NCI-H1092 treated with DMSO at 0.1 percent for 48 hours (cell line): ENCODE measurements at places on chromosomes 1 and 21.

DNA sequence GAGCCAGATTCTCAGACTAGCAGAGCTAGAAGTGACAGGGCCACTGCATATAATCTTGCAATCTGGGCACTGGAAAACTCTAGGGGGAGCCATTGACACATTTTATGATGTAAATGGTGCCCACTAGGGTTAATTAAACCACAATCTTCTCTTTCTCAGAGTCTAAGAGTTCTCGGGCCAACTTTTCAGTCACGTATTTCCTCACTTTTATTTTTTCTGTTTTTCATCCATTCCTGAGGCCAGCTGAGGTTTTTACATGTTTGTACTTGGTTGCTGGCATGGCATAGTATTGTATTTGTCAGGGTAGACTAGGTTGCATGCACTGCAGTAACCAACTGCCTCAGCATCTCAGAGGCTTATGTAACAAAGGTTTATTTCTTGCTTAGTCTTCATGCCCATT lies 138.2 kb downstream of the ZNF326 start:
- peak; percentile 50 for DNase-seq

DNA sequence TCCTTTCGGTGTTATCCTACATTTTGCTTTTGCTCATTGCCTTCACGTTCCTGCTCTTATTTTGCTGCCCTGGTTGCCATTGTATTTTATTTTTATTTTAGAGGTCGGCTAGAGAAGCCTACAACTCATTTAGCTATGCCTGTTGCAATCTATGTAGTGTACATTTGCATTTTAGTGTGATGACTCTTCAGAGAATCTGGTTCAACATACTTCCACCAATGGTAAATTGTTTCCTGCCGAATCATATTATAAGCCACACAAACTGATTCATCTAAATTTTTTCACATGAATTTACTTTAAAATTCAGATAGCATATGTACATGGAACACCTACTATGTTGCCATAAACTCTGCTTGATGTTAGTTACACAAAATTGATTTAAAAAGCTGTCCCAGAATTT lies 1596.9 kb downstream of the PLA2G4A start:
- no peak for DNase-seq

DNA sequence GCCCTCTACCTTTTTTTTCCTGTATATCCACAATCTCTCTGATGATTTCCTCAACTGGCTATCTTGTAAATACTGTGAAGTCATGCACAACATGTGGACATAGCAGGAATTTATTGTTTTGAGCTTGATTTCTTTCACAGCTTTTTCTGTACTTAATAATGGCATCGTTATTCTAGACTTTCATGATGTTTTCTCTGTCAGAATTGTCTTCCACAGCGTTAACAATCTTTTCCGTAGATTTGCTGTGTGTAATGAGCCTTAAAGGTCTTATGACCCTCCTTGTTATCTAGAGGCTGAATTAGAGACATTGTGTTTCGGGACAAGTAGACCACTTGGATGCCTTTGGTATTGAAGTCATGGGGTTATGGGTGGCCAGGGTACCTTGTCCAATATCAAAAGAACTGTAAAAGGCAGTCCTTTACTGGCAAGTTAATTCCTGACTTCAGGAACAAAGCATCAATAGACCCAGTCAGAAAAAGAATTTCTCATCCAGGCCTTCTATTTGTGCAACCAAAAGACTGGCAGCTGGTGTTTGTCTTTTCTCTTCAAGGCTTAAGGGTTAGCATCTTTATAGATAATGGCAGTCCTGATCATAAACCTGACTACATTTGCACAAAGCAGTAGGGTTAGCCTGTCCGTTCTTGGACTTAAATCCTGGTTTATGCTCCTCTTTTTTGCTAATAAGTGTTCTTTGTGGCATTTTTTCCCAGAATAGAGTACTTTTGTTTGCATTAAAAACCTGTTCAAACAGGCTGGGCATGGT lies 30.1 kb upstream of the CHAF1B start:
- DNase-seq = no peak

- DNase-seq = no peak
Measured at GRCh38 chr1:184759112-184759511, 4.5 kb upstream of the EDEM3 start.

- peak; percentile 20 for DNase-seq
Measured at GRCh38 chr1:103461161-103462105, 64.1 kb upstream of the RNPC3 start.

GRCh38 chr1:14693949-14694348 lies 95.5 kb downstream of the KAZN start:
- no peak for DNase-seq

DNA sequence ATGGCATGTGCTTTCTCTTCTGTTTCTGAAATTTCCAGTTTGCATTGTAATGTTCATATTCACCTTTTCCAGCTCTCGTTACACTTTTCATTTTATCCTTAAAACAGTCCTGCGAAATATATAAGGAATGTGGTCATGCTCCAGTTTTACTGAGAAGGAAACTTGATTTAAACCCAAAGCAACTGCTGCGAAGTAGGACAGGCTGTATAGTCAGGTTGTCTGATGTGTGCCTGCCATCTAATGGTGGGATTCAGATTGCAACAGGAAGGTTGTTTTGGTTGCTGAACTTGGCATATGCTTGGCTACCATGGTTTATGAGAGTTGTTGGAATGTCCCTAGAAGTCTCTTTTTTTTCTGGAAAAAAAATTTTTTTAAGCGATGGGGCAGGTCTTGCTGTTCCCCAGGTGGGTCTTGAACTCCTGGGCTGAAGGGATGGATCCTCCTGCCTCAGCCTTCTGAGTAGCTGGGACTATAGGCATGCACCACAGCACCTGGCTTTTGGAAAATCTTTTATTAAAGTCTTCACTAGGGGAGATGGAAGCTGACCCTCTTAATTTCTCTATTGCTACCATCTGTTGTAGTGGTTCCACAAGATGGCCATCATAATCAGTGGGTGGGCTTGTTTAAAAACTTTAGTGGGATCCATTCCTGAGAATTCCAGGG lies 86.9 kb downstream of the UCK2 start:
- peak; percentile 63 for DNase-seq

DNA sequence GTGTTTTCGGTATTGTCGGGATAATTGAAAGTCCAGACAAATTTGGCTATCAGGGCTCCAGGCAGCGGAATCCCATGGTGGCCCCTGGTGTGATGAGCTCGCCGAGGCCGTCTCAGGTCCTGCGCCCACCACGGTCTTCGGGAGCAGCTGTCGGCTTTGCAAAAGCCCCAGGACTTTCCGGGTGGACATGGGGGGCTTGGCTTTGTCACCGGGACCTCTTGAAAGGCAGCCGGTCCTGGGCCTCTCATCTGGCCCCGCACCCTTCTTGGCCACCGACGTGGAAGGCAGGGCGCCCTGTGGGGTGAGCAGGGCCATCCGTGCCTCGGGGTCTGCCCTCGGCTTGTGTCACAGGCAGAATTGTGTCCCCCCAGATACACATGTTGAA lies 87.1 kb upstream of the ACTRT2 start:
- no peak for DNase-seq

DNA sequence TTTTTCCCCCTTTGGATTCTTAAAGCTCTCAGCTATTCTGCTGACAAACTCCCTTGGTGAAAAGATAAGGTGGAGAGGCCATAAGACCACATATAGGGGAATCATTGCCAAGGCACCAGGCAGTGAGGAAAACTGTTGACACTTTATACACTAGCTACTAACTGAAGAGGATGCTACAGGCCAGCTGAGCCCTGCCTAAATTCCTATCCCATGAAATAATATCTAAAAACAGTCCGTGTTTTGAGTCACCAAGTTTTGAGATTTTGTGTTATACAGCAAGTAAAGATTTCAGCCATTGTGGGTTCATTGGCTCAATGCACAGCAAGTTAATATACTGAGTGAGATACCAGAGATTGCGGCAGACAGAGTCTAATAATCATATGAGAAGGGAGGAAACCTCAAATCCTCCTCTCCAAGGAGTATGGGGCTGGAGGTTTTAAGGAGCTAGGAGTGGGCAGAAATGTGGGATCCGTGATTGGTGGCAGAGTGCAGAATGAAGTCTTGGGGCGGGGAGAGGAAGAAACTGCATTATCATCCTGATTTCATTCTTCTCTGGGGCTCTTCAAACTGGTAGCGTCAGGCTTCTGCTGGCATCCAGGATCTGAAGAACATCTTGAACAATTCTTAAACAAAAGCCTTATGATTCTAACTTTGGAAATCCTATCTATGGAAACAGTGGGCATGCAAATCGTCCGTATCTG lies 9.2 kb downstream of the CLDN8 start:
- DNase-seq = no peak

DNA sequence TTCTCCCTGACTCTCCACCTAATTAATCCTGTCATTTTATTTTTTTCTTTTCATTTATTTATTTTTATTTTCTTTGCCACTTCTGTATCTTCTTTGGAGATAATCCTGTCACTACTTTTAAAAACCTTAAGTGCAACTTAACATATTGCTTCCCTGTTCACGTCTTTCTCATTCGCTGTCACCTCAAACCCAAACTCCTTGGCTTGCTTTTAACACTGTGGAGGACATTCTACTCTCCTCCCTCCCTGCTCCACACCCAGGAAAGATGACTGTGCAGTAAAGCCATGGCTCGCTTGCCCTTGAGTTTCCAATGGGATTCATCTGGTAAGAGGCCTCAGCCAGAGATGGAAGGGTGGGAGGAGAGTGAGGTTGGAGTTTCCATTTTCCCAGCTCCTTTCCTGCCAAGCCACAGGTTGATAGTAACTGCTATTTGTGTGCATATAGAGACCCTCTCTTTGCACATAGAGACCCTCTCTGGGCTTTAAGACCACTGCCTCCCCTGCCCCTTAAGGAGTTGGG lies 6.4 kb upstream of the BRWD1 start:
- DNase-seq = no peak

- no peak for DNase-seq
Measured at GRCh38 chr1:246213947-246214346, 293.1 kb downstream of the SMYD3 start.

DNA sequence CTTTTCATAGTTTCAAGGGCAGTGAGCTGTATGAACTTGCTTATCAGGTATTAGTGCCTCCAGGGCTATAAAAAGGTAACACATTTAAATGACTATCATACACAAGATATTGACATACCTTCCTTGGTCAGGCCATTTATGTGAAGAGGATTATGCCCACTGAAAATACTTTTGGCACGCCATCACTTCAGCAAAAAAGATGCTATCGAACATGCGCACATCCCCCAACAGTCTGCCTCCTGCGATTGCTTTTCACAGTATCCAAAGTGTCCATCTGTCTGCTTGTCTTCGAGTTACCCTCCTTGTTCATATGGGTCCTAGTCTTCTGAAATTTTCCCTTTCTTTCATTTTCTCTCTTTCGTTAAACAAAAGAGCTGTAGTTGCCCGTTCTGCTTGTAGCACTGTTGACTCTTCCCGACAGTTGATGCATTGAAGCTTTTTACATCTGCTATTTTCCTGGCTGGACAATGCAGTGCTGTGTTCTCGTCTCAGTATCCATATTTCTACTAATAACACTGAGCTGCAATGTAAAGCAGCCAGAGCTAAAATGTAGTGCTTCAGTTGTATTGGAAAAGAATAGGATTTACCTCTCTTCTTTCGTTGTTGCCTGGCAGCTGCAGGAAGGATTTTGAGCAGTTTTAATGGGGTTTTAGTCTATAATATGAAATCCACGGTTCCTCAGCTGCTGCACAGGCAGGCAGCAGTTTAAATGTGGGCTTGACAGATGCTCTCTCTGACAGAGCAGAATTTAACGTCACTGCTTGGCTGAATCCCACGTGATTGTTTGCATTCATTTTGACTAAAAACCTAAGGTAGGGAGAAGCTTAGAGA lies at the start of gene B3GALT2:
TSS of gene B3GALT2 (minus strand) at position 713 of the 831 bp plus-strand sequence. CDS start 5,051 bp downstream, outside the sequence.
- DNase-seq = peak; percentile 95

GRCh38 chr1:214330222-214330621 lies 49.3 kb downstream of the SMYD2 start:
- no peak for DNase-seq

DNA sequence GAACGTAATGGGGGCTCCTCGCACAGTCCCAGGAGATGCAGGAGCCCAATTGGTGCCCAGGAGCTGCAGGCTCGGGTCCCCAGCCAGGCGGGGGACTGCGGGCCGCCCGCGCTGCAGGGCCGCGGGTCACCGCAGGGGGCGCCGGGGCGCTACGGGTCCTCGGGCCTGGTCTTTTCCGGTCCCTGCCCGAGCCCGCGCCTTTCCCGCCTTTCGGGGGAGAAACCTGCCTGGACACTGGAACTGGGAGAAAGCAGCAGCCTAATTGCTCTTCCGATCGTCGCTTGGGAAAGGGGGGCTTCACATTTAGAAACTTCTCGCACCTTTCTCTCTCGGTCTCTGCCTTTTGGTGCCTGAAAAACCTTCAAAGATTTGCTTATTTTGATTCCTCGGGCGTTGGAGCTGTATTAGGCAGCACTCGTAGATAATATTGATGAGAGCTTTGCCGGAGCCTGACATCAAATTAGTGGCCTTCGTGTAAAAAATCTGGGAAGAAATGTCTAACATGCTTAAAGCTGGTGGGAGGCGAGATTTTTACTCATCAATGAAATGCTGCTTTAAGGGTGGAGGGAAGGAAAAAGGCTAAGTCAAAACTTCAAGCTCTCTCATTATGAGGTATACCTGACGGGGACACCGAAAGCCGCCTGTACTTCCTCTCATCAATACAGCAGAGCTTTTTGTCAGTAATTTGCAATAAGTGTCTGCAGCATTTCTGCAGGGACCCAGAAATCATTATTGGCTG lies 12.6 kb upstream of the BARHL2 start:
- no peak for DNase-seq

DNA sequence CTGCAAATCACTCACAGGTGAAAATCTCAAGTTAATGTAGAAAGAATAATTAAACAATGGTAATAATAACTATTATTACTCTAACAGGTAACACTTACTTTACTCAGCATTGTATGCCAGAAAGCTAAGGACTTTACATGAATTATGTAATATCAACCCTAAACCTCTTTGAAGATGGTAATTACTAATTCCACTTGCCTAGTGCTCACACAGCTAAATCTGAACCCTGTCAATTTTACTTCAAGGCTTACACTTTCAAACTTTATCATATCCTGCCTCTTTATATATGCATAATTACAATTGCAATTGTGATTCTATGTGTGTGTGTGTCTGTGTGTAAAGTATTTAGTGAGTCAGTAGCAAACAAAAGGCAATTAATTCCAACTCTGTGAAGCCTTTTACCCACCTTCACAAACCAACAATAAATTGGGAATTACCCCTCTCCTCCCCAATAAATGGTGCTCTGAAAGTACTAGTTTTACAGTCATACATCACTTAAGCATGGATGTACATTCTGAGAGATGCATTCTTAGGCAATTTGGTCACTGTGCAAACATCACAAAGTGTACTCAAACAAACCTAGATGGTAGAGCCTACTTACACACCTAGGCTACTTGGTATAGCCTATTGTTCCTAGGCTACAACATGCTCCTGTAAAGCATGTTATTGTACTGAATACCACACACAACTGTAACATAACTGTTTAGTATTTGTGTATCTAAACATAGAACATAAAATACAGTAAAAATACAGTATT lies 5.9 kb downstream of the ZNF644 start:
- no peak for DNase-seq

DNA sequence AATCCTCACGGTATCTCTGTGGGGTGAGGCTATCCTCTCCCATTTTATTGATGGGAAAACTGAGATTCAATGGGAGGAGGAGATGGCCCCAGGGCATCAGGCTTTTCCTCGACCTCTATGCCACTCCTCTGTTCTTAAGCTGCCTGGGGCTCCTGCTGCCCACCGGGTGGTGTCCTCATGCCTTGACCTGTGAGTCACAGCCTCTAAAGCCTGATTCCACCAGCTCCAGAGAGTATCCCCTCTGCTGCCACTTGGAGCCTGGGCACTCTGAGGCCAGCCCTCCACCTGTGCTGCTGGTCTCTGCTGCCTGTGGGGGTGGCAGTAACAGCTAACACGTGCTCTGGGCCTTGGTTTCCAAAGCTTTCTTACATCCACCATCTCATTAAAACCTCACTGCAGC lies 241.2 kb downstream of the TRABD2B start:
- DNase-seq = no peak

- no peak for DNase-seq
Measured at GRCh38 chr1:16980473-16981268, at the start of gene MFAP2. MFAP2 (minus strand) TSS chr1:16980620; CDS start chr1:16978273, 2,347 bp downstream.

GRCh38 chr1:101507547-101507971 lies 270.7 kb downstream of the S1PR1 start:
- no peak for DNase-seq
